ENCODE measurements at places on chromosomes 5 and 9.

DNA sequence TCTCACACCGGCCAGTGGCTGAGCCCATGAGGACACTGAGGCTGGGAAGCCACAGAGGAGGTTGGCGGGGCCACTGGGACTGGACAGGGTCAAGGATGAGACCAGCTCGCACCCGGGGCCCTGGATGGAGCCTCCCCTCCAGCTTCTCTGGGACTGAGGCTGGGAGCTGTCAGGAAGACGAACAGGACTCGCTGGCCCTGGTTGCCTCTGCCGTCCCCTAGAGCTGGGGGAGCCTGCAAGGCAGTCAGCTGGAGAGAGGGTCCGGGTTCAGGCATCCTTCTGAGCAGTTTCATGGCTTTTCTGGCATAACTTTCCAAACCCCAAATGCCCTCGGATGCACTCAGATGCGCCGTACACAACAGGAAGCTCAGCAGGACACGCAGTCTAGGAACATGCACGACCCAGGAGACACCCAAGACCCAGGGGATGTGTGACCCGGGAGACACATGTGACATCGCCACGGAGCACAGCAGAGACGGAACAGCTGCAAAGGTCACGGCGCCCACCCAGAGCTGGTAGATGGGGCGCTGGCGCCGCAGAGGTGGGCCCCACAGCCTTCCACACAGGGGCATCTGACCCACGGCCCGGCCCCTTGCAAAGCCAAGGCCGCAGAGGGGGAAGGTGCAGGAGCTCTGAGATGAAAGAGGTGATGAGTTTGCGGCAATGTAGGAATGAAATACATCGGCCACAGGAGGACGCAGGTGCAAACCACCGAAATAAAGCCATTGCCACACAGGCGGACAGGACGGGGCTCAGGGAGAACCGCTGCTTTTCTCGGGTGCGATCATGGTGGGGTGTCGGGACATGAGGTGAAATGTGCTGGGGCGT is 17.1 kb downstream of the TPPP start:
- no peak for DNase-seq

DNA sequence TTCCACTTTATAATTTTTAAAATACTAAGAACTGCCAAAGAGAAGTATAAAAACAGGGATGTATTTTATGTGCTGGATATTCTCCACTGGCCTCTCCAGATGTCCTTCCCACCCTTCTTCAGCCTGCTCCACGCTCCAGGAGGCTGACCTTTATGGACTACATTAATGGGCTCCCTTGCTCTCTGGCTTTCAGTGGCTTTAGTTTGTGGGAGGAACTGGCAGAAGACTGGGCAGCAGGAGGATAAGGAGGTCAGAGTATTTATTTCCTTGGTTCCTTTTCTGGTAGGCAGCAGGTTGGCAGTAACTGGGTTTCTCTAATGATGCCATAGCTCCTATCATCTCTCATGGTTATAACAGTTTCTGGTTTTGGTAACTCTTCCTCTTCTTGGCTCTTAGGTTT is 133.9 kb downstream of the PAM start:
- DNase-seq, result no peak

GRCh38 chr9:120941046-120941770 is 14.6 kb upstream of the TRAF1 start:
- no peak for DNase-seq

- no peak for DNase-seq
Measured at GRCh38 chr9:21836437-21837161, 34.2 kb downstream of the MTAP start.

DNA sequence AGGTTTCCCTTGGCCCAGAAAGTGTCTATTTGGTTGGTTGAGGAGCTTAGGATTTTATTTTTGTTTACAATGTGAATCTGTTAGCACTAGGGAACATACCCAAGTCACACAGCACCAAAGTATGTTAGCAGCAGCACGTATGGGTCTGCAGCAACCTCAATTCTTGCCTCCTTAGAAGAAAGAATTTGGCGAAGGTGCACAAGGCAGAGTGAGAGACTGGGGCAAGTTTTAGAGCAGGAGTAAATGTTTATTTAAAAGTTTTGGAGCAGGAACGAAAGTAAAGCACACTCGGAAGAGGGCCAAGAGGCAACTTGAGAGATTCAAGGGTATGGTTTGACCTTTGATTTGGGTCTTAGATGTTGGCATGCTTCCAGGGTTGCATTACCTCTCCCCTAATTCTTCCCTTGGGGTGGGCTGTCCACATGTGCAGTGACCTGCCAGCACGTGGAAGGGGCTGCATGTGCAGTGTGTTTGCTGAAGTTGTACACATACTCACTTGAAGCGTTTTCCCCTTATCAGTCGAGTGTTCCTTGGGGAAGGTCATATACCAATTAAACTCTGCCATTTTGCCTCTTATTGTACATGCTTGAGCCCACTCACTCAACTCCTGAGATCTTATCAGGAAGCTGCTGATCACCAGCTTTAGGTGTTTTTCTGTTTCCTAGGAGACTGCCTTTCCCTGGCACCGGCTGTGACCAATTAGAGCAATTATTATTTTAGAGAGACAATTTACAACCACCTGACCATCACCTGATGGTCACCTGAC is 64.9 kb upstream of the SHC3 start:
- no peak for DNase-seq

- DNase-seq, result no peak
Measured at GRCh38 chr5:163964671-163965070, 459.3 kb downstream of the MAT2B start.

GRCh38 chr5:145818604-145819003 is 16.5 kb downstream of the PRELID2 start:
- no peak for DNase-seq

DNA sequence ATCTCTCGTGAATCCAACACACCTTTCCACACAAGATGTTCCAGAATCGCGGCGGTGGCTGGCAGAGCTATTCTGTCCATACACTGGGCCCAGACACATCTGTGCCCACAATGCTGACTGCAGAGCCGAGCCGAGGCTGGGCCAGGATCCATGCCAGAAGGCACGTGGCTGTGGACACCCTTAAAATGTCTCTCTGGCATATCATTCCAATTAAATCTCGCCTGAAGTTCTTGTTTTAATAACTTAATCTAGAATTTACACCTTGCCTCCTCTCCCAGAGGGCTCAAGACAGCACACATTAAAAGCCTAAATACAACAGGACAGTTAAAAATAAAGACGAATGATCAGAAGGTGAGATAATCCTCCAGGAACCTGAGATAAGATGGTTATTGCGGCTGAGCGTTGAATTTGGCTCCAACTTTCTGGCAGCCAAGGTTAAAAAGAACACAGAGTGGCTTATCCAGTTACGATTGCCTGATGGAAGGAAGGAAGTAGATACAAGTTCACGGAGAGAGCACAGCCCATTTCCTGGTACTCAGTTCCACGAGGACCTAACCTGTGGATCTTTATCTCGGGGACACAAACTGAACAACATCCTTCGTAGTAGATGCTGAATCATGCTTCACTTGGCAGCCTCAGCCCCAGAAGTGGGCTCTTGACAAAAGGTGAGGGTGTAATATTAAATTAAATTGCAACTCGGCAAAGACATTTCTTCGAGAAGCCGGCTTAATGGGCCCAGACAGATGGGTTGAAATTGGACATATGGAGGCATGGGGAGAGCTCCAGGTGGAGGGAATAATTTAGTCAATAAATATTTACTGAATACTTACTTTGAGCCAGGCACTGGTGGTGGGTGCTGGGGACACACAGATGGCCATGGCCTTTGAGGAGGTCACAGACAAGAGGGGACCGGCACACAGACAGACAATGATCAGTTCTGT is 86.0 kb upstream of the TBC1D2 start:
- DNase-seq, result no peak

DNA sequence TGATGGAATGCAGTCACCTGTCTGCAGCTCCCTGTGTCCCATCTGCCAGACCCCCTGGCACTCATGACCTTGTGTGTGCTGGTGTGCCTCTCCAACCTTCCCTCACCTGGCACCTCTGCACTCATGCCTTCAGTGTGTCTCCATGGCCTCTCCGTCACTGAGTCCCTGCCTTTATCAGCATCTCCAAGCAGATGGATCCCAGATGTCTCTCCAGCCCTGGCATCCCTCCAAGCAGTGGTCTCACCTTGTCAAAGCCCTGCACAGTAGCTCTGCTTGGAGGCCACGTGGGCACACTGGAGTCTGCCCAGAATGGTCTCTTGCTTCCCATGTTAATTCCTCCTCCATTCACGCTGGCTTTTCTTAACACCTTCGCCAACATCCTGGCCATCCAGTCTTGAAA is 84.8 kb downstream of the DAP start:
- DNase-seq, result no peak

- no peak for DNase-seq
Measured at GRCh38 chr9:107246259-107247254, 36.5 kb upstream of the RAD23B start.

DNA sequence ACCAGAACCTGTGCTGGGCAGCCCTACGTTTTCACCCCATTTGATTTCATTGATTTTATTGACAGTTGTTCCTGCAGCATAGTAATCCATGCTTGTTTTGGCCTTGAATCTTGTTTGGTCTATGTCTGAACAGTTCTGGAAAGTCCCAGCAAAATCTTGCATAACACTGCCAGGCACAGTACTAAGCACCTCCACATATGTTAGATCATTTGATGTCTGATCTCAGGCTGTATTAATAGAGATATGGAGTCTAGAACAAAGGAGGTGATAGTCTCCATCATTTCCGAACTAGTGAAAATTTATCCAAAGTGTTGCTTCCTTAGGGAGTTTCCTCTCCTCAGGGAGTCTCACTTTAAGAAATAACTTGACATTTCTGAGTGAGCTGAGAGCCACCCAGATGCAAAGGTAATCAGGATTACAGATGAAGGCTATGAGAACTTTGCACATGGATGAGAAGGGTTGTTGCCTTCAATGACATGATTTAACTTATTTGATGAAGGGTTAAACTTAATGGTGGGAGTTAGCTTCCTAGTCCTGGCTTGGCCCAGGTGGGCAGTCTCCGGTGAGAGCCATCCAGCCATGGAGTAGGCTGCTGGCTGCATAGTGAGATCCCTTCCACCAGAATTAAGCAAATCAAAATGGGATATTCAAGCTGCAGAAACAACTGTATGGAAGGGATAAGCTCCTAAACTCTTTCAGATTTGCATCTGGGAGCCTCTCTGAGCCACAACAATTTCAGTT is 173.8 kb upstream of the MVB12B start:
- DNase-seq, result no peak

DNA sequence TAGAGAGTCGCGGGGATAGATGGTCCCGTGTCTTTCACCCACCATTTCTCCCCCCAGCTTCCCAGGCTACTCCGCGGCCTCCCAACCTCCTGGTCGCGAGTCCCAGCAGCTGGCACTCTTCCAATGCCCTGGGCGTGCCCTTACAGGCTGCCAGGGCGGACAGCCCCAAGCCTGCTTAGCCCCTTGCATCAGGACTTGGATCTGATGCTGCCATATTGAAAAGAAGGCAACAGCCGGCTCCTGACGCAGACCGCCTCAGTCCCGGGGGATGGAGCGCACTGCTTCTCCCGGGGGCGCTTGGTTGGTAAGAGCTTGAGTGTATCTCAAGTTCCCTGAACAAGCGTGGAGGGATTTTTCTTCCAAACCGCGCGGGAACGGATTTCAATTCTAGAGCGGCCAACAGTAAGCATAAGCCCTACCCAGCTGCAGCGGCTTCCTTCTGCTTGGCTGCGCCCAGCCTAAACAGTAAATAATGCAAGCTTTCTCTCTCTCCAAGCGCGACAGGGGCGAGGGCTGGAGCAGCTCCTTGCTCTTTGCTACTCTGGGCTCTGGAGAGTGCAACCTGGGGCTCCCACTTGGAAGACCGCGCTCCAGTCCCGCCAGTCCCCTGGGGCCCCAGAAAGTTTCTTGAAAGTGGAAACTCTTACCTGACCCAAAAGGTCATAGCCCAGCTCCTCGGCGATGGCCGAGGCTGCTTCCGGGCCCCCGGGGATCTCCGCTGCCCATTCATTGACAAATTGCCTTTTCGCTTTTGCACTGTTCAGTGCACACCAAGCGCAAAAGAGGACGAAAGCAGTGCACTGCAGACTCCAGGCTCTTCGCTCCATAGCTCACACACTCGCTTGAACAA is 607 bp downstream of the PCSK1 start:
- DNase-seq, result no peak

DNA sequence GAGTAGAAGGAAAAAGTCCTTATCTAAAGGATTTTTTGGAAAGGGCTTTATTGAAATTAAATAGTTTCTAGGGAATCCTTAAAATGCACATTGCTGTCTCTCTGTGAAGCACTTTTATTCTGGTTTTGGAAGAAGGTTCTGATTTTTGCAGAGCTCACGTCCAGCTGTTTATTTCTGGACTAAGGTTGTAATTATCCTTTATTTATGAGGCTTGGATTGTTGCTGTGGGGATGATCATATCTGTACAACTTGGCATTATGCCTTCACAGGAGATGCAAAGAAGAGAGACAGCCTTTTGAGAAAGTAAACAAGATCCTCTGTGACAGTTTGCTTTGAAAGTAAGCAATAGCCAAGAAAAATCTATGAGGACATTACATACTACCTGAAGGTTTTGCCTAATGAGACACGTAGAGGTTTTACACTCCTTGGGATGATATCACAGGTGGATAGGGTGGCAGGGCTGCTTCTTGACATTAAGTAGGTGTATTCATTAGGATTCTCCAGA is 14.6 kb downstream of the SMARCA2 start:
- DNase-seq, result no peak

DNA sequence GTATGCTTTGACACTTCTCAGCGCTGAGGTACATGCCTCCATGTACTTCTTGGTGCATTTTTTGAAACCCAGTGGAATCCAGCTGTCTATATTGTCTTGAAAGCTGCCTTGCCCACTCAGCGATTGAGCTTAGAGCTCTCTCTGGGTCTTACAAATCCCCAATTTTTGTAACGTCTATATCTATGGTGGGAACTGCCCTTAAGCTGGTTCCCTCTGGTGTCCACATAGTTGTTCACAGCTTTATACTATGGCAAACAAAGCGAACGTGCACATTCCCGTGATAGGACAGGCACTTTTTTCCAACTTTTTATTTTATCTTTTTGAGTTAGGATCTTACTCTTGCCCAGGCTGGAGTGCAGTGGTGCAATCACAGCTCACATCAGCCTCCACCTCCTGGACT is 20.9 kb downstream of the CDHR2 start:
- DNase-seq, result no peak

- no peak for DNase-seq
Measured at GRCh38 chr5:96721351-96721977, 59.3 kb downstream of the CAST start.

GRCh38 chr5:159660401-159660800 is 255.9 kb upstream of the ADRA1B start:
- DNase-seq, result no peak

All from hippocampal formation (tissue), 2 donors.